ENCODE measurements at places on chromosomes 6 and 20.

GRCh38 chr6:116467096-116467495 is 5.9 kb downstream of the CALHM6 start:
- no peak for DNase-seq

DNA sequence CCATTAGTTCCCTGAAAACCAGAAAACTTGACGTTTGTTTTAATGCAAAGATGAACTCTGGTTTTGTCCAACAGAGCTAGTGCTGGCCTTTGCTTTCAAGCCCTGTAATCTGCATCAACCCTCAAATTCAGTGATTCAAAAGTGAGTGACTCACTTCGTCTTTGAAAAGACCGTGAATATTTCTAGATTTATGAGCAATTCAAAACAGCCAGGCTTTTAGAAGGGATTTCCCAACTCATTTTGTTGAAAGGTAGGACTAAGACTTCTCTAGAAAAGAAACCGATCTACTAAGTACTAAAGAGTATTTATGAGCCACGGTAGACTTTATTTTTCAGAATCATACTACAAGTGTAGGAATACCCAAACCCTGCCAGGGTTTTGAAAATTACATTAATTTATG is 121.5 kb downstream of the UST start:
- DNase-seq: no peak

- no peak for DNase-seq
Measured at GRCh38 chr6:163841326-163841725, 426.8 kb downstream of the QKI start.

DNA sequence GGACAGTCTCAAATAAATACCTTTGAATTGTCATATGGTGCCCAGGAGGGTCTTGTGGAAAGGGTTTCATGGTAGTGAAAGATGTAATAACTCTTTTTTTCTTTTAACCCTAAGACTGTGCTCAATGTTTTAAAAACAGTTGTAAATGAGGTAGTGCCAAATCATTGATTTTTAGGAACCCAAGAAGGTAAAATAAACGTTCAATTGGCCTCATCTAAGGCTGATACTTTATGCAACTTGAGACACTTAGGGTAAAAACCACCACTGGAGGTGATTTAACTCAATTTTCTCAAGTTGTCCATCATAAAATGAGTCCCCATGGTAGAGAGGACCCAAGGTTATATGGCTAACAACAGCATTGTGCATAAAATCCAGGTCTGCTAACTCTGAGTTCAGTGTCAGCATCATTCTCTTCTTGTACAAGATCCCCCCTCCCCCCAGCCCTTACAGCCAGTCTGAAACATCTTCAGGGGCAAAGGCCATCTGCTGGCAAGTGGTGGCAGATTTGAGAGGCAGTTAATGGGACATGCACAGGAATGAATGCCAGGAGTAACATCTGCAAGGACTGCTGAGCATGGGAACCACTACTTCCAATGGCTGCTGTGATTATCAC is 244.4 kb downstream of the GMPR start:
- no peak for DNase-seq

DNA sequence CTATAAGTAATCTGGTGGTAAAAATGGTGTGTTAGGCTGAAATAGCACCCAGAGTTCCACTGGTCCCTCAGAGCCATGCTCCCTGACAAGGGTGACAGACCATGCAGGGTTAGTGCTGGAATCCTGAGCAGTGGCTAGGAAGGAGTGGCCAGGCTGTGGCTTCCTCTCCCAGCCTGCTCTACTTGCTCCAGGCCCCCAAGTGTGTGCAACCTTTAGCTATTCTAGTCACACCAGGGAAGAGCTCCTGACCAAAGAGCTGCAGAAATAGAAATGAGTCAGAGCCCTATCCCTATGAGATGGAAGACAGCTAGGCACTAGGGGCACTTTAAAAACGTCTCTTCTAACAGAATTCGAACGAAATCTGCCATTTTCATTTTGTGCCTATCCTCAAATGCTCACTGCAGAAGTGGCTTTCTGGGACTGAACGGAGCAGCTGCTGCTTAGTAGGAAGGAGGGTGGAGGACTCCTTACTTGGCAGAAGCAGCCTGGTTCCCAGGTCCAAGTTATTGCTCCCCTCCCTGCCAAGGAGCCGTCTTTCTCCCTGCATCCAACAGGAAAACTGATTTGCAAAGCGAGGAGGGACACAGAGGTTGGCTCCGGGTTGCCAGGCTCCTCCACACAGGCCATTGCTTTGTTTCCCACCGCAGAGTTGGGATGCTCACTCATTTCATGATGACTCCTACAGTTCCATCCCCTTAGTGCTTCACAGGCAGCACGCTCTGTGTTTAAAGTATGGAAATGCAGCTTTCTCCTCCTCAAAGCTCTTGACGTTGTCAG is 754.5 kb downstream of the C6orf118 start:
- no peak for DNase-seq

- DNase-seq: no peak
Measured at GRCh38 chr6:157956171-157956730, 25.4 kb upstream of the SYNJ2 start.

DNA sequence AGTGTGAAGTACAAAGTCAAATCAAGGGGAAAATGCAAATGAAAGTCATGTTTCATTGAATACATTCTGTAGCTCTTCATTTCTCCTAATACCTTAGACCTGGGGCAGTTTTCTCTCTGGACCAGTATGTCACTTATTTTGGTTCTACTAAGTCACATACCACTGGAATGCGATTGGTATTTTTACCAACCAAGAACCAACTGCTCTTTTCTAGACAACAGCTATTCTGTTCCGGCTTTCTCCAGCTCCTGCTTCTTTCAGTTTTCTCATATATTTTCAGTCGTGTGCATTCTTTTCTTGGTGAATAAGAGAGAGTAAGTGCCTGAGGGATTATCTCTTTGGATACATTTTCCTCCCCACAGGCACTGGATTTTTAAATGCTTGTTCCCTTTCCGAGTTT is 39.2 kb upstream of the SPACA1 start:
- no peak for DNase-seq

DNA sequence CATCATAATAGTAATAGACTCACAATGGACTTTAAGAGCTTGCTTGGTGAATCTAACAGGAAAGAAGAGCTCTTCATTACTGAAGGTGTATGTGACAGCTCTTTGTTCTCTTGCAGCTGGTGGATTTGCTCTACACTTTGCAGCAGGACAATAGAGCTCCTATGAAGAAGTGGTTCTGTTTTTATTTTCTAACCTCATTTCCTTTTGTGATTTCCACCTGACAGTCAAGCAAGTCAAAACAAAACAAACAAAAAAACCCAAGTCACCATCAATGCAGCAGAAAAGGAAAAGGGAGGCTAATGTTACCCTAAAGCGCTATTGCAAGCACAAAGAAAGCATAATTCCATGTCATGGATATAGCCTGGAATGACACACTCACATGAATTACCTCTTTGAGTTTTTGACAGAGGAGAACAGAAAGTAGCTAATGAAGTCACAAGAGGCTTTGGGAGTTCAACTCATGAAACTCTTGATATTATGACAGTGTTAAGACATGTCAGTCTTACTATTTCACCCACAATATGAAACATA is 1188.1 kb downstream of the EPHA7 start:
- no peak for DNase-seq

- DNase-seq: no peak
Measured at GRCh38 chr6:14621518-14621917, 503.9 kb downstream of the CD83 start.

DNA sequence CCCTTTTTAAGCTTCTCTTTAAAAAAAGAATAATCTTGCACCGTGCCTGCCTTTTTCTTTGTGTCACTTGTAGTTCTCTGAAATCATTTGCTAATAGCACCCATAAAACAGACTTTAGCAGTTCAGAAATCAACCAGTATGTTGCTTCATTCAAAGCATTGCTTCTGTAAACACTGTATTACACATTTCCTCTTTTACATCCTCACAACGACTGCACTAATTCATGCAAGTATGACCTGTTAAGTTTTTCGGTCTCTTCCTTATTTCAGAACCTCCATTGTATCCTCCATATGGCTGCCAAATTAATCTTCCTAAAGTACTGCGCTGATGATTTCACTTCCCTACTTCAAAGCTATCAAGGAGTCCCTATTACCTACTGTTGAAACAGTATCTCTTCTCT is 142.9 kb upstream of the RNF217 start:
- DNase-seq: no peak

DNA sequence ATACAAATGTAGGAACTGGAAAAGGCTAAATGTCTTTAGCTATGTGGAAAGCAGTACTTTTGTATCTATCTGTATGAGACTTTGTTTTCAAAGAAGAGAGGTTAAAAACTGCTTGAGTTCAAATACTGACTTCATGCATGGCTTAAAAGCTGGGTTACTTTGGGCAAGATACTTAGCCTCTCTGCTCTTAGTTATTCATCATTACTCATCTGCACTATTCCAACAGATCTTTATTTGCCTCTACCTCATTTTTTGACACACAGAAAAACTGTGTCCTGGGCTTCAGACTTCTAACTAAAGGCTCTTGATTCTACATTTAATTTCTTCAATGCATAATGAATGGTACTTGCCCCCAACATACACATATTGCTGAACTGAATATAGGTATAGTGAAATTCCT is 114.8 kb downstream of the DST start:
- no peak for DNase-seq

All from activated CD4-positive, alpha-beta T cell treated with anti-CD3 and anti-CD28 coated beads, Interleukin-2, amount 50 U/mL, for 24 hours (primary cell).